ENCODE measurements at places on chromosomes 13 and 19. TPM values are rescaled to one million over a fixed set of nuclear protein-coding genes. Genes with fewer than 3 reads are reported as not detected.

The BST2 gene
- total RNA-seq, result 7.1 TPM

The SOX1 gene
- not detected for total RNA-seq

The TMEM238 gene
- total RNA-seq, result 1.5 TPM

The STK11 gene
- total RNA-seq, result 64.9 TPM

The COL4A1 gene
- 46.0 TPM for total RNA-seq

The NLRP11 gene
- not detected for total RNA-seq

The NDUFA7 gene
- total RNA-seq, result 101 TPM

The CCDC194 gene
- not detected for total RNA-seq

The EPN1 gene
- 95.3 TPM for total RNA-seq

The NDUFS7 gene
- total RNA-seq, result 81.3 TPM

The KHSRP gene
- total RNA-seq, result 195 TPM

The VAV1 gene
- 0.14 TPM for total RNA-seq

The PSG2 gene
- total RNA-seq, result not detected

The ZNF285 gene
- total RNA-seq, result 2.7 TPM

The NCR1 gene
- not detected for total RNA-seq

The RETN gene
- total RNA-seq, result not detected

The FAM216B gene
- total RNA-seq, result not detected

The MYH14 gene
- 0.07 TPM for total RNA-seq

The CEACAM7 gene
- not detected for total RNA-seq

The ZNF491 gene
- 0.49 TPM for total RNA-seq

The LMO7 gene
- total RNA-seq, result 4.6 TPM

The AZU1 gene
- total RNA-seq, result not detected

The EDNRB gene
- total RNA-seq, result not detected

The KLF5 gene
- 85.3 TPM for total RNA-seq

The ZNF260 gene
- total RNA-seq, result 14.4 TPM

The LSR gene
- total RNA-seq, result 98.0 TPM

The NFIX gene
- 9.4 TPM for total RNA-seq

The DPF1 gene
- 3.8 TPM for total RNA-seq

The TTC9B gene
- total RNA-seq, result not detected

The RABAC1 gene
- 188 TPM for total RNA-seq

The IGSF23 gene
- not detected for total RNA-seq

The ABHD8 gene
- 12.6 TPM for total RNA-seq

The CEACAM3 gene
- total RNA-seq, result not detected

The CEACAM18 gene
- total RNA-seq, result not detected

The B3GNT8 gene
- 2.2 TPM for total RNA-seq

The KCTD15 gene
- 27.6 TPM for total RNA-seq

The VSTM1 gene
- not detected for total RNA-seq

The C19orf47 gene
- total RNA-seq, result 14.0 TPM

The DNMT1 gene
- 138 TPM for total RNA-seq

The LATS2 gene
- 12.0 TPM for total RNA-seq

The SIGLEC8 gene
- not detected for total RNA-seq

The TEX101 gene
- not detected for total RNA-seq

The SLITRK1 gene
- not detected for total RNA-seq

The ZNF85 gene
- 8.2 TPM for total RNA-seq

The PCDH17 gene
- not detected for total RNA-seq

The RCBTB2 gene
- total RNA-seq, result 4.1 TPM

The ZNF492 gene
- 0.61 TPM for total RNA-seq

The OR10H3 gene
- total RNA-seq, result not detected

The DHPS gene
- 49.4 TPM for total RNA-seq

Measured in foreskin keratinocyte (primary cell).